ENCODE measurements at places on chromosomes 5 and 9. TPM values are rescaled to one million over a fixed set of nuclear protein-coding genes. Genes with fewer than 3 reads are reported as not detected.

The DMRT3 gene
- total RNA-seq: 9.1 TPM

The GMCL2 gene
- total RNA-seq: not detected

The CER1 gene
- total RNA-seq: not detected

DNA sequence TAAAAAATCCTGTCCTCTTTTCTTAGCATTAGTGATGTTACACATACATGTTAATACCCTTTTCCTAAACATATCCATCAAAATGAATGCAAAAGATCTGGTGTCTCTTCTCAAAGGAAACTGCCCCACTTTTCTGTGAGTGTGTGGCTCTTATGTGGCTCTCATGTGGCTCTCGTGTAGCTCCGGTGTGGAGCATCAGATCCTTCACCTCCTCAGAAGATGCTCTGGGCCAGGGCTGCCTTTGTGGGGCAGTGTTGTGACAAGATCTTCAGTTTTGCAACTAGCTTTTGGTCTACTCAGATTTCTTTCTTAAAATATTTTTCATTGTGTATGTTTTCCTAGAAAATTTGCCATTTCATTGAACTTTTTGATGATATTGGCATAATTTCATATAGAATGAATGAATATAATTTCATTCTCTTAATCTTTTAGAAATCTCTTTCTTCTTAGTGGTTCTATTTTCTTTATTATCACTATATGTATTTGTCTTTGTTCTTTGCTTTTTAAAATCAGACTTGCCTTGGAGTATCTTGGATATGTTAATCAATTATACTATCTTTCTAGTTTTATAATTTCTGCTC lies 19.4 kb downstream of the GARNL3 start:
- peaks cover 7% of the 10 kb centered on the region for H3K4me1 ChIP-seq
- no peaks in the 10 kb centered on the region for H3K36me3 ChIP-seq
- peak; percentile 19 for DNase-seq
- no peak overlapping the region for H3K4me3 ChIP-seq

DNA sequence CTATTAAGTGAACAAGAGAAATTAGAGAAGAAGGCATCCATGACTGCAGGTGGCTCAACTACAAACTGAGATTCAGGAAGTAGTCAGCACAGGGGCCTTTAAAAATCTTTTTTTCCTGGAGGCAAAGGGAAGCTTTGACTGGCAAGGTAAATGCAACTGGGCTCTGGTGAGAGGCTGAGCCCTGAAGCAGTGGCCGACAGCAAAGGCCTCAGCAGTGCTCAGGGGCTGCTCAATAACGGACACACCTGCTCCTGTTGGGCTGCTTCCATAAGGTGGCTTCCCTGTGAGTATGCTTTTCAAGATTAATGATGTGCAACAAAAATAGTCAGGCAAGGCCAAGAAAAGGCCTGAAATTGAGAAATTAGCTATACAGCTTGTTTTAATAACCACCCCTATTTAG lies 134.2 kb upstream of the RGMB start:
- no peak overlapping the region for H3K27ac ChIP-seq
- DNase-seq: no peak
- no peaks in the 10 kb centered on the region for H3K36me3 ChIP-seq

GRCh38 chr5:107514305-107514704 lies 156.4 kb downstream of the EFNA5 start:
- H3K4me1 ChIP-seq: no peaks in the 10 kb centered on the region
- no peaks in the 10 kb centered on the region for H3K36me3 ChIP-seq
- DNase-seq: no peak

- H3K27me3 ChIP-seq: no peaks in the 10 kb centered on the region
- no peak for DNase-seq
- no peaks in the 10 kb centered on the region for H3K4me1 ChIP-seq
- H3K4me3 ChIP-seq: no peak overlapping the region
- no peak overlapping the region for H3K27ac ChIP-seq
- H3K36me3 ChIP-seq: no peaks in the 10 kb centered on the region
Observed at GRCh38 chr5:32342656-32343055, 29.9 kb upstream of the MTMR12 start.

Data from thyroid gland (tissue), 4 donors.